Activated naive CD4-positive, alpha-beta T cell (primary cell): ENCODE measurements at places on chromosomes 3 and 15.

DNA sequence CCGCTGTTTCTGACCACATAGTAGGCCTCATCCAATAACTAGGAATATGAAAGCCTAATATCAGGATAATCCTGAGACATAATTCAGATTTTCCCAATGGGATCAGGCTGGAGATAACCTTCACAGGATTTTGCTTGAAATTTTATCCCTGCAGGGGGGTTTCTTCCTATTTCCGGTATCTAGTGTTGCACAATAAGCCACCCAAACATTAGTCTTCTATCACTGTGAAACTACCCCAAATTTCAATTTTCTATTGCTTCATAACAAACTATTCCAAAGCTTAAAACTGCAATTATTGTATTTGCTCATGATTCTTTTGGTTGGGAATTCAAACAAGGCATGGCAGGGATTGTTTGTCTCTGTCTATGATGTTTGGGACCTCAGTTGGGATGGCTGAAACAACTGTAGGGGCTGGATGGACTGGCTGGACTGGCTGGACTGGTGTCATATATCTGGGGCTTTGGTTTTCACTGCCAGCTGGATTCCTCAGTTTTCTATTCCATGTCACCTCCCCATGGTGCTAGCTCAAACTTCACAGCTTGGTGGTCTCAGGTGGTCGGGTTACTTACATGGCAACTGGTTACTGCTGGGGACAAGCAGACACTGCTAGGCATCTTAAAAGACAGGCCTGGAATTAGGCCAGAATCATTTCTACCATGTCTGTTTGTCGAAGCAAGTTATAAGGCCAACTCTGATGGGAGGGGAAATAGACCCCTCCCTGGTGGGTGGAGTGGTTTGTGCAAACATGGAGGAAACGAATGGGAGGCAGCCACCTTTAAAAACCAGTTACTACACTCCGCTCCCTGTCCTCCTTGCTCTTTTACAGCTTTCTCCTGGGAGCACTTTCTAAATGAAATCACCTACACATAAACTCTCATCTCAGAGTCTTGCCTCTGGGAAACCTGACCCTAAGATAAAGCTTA is 88.2 kb upstream of the STT3B start:
- DNase-seq, result no peak

GRCh38 chr3:127819656-127820055 is 2.7 kb downstream of the MGLL start:
- DNase-seq, result no peak

DNA sequence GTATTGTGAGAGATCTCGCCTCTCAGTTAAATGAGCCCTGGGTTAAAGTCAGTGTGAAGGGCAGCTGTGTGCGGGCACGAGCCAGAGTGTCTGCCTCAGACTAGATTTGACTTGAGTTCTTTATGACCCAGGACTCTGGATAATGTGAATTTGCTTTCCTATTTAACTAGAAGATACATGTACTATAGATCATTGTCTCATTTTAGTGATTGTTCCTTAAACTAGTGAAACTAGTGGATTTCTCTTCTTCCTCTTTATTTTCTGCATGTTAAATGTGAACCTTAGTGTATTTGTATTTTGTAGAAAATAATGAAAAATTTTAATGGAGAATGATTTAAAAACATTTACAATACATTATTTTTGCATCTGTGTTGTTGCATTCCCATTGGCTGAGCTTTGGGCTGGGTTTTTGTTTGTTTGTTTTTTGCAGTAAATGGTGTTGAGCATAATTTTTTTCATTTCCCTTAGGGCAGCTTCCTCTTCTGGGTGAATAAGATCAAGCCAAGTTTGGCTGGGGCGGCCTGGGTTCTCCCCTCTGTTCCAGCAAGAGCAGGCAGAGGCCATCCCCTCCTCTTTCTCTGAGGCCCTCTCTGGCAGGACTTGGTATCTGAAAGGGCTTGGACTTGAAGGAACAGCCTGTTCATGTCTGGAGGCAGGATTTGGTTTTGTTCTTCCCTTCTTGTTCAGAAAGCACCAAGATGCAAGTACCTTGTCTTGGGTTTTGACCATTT is 15.0 kb downstream of the GCSAM start:
- no peak for DNase-seq

GRCh38 chr3:107543666-107544065 is 20.9 kb downstream of the BBX start:
- DNase-seq, result no peak

GRCh38 chr15:80418892-80419537 is 14.8 kb downstream of the ARNT2 start:
- DNase-seq, result no peak

DNA sequence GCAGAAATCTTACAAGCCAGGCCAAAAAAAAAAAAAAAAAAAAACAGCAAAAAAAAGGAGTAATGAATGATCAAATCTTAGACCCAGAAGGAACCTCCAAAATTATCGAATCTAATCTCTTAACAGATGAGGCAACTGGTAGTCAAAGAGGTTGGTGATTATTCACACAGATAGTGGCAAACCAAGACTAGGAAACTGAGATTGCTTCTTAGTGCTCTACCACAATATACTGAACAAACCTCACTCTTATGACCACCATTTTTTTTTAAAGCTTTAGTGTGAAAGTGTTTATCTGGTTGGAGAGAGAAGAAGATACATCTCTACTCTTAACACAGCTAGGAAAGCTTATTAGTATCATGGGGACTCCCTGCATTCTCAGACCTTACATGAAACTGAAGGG is 17.3 kb downstream of the ATOSA start:
- no peak for DNase-seq
